ENCODE measurements at places on chromosomes 16 and 17. TPM values are rescaled to one million over a fixed set of nuclear protein-coding genes. Genes with fewer than 3 reads are reported as not detected.

Gene MEOX1
- not detected for total RNA-seq

Gene FOXF1
- not detected for total RNA-seq

Gene CACNG3
- total RNA-seq: not detected

Gene CACNG1
- 0.37 TPM for total RNA-seq

Gene C16orf92
- not detected for total RNA-seq

Gene DNAH9
- not detected for total RNA-seq

Gene ASPHD1
- 23.7 TPM for total RNA-seq

Gene KRT20
- 0.61 TPM for total RNA-seq

Gene GABARAP
- total RNA-seq: 813 TPM

Gene RAB26
- 4.2 TPM for total RNA-seq

Gene ST6GALNAC2
- total RNA-seq: 0.98 TPM

Gene CLEC19A
- total RNA-seq: not detected

Gene OMG
- total RNA-seq: not detected

Gene TNFSF13
- 0.51 TPM for total RNA-seq

Gene CD300LF
- total RNA-seq: not detected

Gene CSH2
- total RNA-seq: not detected

Gene CCL8
- not detected for total RNA-seq

Gene AGRP
- not detected for total RNA-seq

Gene ABR
- 109 TPM for total RNA-seq

Gene SNX20
- not detected for total RNA-seq

Gene EVPLL
- not detected for total RNA-seq

Gene MAF
- total RNA-seq: 0.25 TPM

Gene MYADML2
- total RNA-seq: not detected

Gene KRTAP1-5
- not detected for total RNA-seq

Gene NPB
- total RNA-seq: 0.65 TPM

Gene CCL18
- total RNA-seq: not detected
